ENCODE measurements at places on chromosomes 5 and 9.

- DNase-seq: no peak
Measured at GRCh38 chr5:96049398-96050272, 88.0 kb upstream of the ELL2 start.

GRCh38 chr5:178192244-178192643 is 5.1 kb upstream of the GMCL2 start:
- DNase-seq: no peak

DNA sequence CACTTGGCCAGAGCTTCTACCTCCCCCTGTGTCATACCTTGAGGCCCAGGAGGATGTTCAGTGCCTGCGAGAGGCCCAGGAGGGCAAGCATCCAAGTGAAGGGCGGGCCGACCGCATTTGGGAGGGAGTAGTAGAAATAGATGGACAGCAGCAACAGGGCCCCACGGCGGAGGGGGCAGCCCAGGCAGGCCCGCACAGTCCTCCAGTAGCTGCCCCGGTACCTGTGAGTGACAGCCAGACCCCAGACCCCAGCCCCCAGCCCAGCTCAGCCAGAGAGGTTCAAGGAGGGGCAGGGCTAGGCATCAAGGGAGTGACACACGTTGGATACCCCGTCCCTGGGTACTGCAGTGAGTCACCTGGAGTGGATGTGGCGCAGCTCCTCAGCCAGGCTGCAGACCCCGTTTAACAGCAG is 1.4 kb downstream of the STING1 start:
- DNase-seq: no peak

DNA sequence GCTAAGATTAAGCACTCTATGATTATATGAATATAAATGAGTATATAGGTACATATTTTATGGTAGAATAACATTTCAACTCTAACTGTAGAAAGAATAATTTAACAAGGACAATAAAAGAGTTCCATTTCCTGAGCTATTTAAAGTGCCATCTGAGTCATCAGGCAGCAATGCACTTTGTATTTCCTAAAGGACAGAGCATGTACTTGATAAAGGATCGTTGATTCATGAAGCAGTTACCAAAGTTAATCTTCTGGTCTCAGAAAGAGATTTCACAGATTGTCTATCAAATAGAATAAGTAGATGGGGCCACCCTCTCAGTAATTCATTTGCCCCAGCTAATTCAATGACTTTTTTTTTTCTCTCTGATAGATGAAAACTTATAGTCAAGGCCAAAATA is 747.8 kb downstream of the CDH18 start:
- DNase-seq: no peak

DNA sequence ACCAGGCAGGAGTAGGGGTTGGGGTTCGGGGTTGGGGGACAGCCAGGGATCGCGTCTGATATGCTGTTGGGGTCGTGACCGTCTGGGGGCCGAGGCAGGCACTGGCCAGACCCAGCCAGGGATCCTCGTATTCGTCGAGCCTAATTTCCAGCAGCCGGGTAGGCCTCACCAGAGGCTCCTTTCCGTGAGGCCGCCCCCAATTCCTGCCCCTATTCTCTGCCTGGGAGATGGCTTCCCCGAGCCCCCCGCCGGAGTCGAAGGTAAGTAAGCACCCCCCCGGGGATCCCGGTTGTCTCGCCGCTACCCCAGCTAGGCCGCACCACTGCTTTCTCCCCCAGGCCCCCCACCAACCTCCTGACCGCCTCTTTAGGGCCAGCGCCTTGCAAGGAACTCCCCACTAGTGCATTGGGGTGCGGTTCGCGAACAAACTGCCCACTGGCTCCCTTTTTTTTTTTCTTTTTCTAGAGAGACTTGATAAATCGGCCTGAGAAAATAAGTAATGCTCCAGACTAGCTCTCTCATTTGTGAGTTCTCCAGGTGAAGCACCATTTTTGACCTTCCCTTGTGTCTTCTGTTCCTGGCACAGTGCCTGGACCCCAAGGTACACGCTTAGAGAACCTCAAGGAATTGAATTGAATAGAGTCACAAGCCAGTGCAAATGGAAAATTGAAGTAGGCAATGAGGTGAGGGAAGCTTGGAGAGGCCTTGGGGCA is 435 bp downstream of the ZNF189 start:
- peak; percentile 5 for DNase-seq

DNA sequence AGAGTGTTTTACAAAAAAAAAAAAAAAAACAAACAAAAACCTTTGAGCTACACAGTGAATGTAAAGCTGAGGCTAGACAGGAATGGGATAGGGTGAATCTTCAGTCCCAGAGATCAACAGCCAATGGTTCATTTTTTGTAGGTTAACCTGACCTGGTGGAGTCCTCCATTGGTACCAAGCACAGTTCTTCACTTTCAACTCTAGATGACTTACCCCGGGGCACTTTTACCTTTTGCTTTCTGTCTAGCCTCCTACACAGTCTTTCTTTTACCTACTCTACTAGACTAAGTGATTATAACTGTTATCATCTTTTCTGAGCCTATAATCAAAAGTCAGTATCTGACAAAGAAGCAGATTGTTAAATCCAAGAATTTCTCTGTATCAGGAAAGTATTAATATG is 50.9 kb downstream of the ANXA2R start:
- no peak for DNase-seq

DNA sequence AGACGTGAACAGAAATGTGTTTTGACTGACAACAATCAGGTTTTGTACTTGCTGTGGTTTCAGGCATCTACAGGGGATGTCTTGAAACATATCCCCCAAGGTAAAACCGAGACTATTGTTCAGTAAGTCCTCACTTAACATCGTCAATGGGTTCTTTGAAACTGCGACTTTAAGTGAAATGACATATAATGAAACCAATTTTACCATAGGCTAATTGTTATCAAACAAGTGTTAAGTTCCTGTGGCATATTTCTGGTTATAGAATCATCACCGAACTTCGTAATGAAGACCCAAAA is 16.4 kb upstream of the OMD start:
- no peak for DNase-seq

DNA sequence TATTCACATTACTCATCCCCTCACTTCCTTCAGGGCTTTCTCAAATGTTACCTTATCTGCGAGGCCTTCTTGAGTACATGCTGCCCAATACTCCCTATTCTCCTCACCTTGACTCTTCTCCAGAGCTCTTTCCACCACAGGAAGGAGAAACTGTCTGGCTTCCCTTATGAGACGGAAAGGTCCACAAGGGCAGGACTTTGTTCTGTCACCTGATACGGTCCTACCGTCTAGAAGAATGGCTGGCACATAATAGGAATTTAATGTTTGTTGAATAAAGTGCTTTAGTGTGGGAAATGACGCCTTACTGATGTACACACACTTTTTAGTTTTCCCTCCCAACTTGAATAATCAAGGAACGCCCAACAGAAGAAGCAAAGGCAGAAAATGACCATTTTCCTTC is 52.5 kb downstream of the PFDN1 start:
- no peak for DNase-seq

DNA sequence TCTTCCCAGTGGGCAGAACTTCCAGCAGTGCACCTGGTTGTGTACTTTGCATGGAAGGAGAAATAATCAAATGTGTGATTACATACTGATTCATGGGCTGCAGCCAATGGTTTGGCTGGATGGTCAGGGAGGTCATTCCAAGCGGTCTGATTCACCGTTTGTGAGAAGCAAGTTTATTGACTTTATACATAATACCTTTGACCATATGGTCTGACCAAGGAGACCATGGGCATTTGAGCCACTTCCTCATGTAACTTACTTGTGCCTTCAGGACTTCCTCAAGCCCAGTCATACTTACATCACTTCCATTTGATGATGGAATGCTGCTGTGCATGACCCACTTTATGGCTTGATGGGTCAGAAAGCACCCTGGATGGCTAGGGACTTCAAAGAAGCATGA is 41.1 kb downstream of the DAP start:
- DNase-seq: no peak

GRCh38 chr9:36127652-36128244 is 8.8 kb upstream of the GLIPR2 start:
- DNase-seq: no peak

DNA sequence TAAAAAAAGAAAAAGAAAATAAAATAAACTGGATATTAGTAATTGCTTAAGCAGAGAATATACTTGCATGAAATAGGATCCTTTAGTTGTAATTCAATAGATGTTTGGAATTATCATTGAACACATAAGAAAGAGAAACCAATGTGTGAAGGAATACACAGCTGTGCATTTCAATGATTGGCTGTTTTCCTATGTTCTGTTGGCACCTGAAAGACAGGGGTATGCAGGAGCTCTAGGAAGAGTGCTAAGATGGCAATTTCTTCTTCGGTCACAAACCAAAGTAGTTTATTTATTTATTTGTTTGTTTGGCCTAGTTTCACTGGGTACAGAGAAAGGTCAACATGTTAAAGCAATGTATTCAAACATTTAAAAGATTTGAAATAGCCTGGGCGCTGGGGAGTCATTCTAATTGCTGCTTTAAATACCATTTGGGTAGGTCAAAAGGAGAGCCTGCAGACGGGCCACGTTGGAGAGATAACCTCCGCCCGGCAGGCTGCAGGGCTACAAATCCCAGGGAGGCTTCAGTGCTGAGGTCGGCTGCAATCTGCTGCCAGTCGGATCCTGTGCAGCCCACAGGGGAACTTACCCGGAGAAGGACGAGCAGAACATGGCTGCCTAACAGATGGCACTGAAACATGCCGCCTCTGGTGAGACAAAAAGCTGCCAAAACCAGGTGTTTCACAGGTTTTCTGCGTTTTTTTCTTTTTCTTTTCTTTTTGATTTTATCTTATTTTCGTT is 154.2 kb upstream of the TYRP1 start:
- DNase-seq: no peak

GRCh38 chr5:1174122-1174936 is 27.1 kb upstream of the SLC6A19 start:
- DNase-seq: no peak
